ENCODE measurements at places on chromosomes 2 and 18.

DNA sequence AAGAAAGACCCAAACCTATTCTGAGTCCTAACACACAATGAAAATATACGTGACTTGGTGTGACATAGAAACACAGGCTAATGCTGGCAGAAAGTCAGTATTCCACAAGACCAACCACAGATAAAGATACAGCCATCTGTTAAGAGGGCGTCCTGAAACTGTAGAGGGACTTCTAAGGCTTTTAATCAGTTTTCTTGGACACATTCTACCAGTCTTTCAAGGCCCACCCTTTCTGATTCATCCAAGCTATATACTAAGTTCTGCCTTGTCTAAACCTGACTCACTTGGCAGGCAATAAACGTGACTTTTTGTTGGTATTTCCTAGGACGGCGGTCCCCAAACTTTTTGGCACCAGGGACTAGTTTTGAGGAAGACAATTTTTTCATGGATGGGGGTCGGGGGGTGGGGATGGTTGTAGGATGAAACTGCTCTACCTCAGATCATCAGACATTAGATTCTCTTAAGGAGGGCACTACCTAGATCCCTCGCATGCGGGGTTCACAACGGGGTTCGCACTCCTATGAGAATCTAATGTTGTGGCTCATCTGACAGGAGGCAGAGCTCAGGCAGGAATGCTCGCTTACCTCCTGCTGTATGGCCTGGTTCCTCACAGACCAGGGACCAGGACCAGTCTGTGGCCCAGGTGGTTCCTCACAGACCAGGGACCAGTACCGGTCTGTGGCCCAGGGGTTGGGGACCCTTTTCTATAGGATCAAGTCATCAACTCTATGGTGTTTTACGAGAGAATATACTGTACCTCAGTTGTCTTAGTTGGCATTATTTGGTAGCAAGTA lies 61.4 kb downstream of the SP3 start:
- peak; percentile 61 for DNase-seq

GRCh38 chr2:10301941-10302478 lies 694 bp upstream of the HPCAL1 start:
- DNase-seq = no peak

GRCh38 chr18:25029802-25030201 lies 322.2 kb downstream of the ZNF521 start:
- DNase-seq = no peak

- no peak for DNase-seq
Observed at GRCh38 chr2:167510071-167510759, 621.9 kb downstream of the XIRP2 start.

GRCh38 chr2:159075727-159076126 lies 107.3 kb downstream of the TANC1 start:
- peak; percentile 48 for DNase-seq

GRCh38 chr2:20145497-20146193 lies 79.3 kb downstream of the SDC1 start:
- DNase-seq = no peak

- no peak for DNase-seq
Observed at GRCh38 chr2:164009756-164010337, 274.0 kb upstream of the FIGN start.

- peak; percentile 36 for DNase-seq
Observed at GRCh38 chr2:39266139-39266805, 22.5 kb upstream of the CDKL4 start.

DNA sequence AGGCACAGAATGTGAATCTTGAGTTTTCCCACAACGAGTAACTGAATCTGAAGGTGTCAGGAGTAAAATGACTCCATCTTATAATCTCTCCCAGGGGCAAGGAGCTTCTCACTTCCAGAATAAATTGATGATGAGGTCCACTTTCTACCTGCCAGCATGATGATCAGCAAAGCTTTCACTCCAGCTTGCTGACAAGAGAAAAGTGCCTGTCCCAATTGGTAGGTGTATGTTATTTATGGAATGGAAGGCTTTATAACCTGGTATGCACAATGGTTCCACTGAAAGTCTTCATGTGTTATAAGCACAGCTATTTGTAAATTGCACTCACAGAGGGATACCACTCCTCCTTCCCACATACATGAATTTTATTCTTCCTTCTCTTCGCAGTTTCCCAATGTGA lies 401.0 kb upstream of the UBE2E3 start:
- no peak for DNase-seq

GRCh38 chr2:120963997-120964705 lies 228.5 kb downstream of the GLI2 start:
- peak; percentile 60 for DNase-seq

- DNase-seq = no peak
Observed at GRCh38 chr2:151120011-151120410, 141.7 kb downstream of the RBM43 start.

DNA sequence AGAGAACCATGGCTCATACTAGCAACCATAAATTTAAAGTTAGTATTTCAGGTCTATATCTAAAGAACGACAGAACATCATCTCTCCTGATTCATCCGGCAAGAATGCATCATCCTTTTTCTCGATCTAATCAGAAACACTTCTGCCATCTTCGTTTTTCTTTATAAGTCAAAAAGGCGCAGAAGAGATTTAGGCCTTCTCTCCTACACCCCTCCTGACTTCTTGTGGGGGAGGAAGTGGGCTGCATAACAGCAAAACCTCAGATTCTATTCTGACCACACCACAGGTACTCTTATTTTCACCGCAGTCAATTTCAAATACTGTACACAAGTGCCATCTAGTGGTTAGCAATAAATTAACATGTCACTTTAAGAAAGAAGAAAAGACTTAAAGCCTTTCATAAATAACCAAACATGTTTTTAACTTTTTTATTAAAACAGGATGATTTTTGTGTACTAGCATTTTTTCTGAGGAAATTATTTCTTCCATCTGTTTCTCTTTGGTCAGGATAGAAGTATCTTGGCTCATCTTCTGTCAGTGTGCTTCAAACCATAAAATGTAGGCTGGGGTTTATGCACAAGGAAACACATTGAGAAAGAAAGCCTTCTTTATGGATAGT lies 48.4 kb upstream of the PIK3C3 start:
- peak; percentile 69 for DNase-seq

DNA sequence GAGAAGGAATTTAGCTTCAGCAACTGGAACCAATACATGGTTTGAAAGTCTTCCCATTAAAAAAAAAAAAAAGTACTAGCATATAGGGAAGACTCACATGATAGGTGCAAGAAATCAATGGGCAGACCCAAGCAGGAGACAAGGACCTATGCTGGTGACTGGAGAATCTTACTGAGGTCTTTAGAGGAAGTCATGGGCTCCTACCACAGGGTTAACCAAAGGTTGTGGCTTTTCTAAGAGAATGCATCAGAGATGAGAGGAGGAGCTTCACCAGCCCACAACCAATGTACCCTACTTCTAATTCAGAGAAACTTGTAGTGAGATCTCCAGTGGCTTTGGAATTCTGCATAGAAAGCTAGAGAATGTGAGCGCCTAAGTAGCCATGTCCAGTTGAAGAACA lies 207.4 kb downstream of the NCKAP5 start:
- no peak for DNase-seq

Measured in IMR-90 (cell line).